ENCODE measurements at places on chromosomes 6 and 20. TPM values are rescaled to one million over a fixed set of nuclear protein-coding genes. Genes with fewer than 3 reads are reported as not detected.

The TOP1 gene
- total RNA-seq = 26.7 TPM

The TAGAP gene
- total RNA-seq = not detected

The SAPCD1 gene
- total RNA-seq = 3.5 TPM

The ENPP4 gene
- not detected for total RNA-seq

The TREM1 gene
- total RNA-seq = 0.57 TPM

The RAB32 gene
- total RNA-seq = 33.2 TPM

The MATN4 gene
- not detected for total RNA-seq

All from HT1080 (cell line).